ENCODE measurements at places on chromosomes 2 and 18.

DNA sequence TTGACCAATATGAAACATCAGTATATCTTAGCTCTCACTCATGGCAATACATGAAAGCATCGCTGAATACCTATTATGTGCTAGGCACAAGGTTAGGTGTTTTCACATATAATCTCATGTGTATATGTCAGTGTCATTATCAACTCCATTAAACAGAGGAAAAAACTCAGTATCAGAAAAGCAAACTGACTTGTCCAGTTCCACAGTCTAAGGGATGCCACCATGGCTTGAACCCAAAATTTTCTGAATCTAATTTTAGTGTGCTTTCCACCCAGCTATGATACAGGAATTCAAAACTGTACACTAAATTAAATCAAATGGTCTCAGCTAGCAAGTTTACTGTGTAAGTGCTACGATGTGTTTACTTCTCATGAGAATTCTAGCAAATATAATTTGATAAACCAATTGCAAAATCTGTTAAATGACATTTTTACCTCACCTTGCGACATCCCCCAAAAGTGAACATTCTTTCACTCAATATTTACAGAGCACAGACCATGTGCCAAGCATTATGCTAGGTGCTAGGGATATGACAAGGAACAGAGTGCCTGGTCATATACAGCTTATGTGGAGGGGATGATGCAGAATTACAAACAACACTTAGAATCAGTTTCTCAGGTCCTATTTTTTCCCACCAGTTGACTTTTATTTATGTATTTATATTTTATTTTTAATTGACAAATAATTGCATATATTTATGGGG is 211.6 kb downstream of the PID1 start:
- DNase-seq: no peak

DNA sequence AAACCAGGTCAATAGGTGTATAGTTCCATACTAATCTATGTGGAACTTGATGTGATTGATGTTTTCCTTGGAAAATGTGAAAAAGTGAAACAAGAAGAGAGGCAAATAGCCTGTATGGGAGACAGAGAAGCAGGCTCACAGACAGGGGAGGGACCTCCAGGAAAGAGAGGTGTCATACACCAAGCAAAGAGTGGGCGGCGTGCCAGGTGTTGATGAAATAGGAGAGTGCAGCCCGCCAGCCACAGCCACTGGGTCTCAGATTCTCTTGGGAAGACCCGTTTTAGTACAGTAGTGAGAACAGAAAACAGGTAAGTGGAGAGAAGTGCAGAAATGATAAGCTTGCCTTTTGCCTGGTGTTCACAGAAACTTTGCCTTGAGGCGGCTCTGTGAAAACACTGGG is 301.9 kb downstream of the ZNF407 start:
- DNase-seq: no peak

GRCh38 chr2:68279691-68280090 is 27.4 kb upstream of the PPP3R1 start:
- DNase-seq: no peak

GRCh38 chr2:118122594-118123281 is 34.5 kb downstream of the INSIG2 start:
- DNase-seq: no peak

DNA sequence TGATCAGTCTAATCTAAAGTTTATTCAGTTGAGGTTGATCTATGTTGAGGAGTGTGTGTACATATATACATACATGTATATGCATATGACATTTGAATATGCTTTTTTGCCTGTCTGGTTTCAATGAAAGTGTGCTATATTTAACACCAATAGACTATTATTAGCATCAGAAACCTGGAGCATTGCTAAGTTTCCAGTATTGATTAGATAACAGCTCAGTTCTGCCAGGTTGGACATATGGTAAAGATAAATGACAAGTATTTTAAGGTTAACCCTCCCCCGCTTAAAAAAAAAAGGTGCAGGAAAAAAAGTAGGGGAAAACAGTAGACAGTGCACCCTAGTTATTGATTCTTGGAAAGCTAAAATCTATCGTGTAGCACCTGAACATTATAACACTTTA is 19.4 kb downstream of the CREB1 start:
- DNase-seq: no peak

- no peak for DNase-seq
Observed at GRCh38 chr2:9678544-9678943, 47.7 kb upstream of the YWHAQ start.

DNA sequence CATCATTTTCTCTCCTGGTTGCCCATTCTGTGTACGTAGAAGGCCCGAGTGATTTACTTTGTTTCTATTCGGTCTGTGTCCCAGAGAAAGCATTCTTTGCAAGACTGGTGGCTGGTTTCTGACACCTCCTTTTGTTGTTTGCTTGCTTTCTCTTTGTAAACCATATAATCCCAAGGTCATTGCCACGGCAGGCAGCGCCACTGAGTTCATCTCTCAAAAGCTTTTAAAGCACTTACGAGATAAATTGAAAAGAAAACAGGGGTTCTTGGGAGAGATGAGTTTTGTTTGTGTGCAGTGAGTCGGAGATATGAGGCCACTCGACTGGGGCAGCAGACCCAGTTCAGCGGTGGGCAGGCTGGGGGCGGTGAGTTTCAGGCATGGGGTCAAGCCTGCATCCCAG is 137.6 kb downstream of the NCK2 start:
- no peak for DNase-seq

GRCh38 chr2:168354499-168354898 is 101.6 kb upstream of the CERS6 start:
- DNase-seq: no peak

- DNase-seq: no peak
Observed at GRCh38 chr2:172116107-172116506, 13.4 kb upstream of the DLX2 start.

GRCh38 chr2:191748528-191749180 is 70.7 kb downstream of the NABP1 start:
- DNase-seq: no peak

GRCh38 chr2:98871506-98871905 is 64.5 kb downstream of the CRACDL start:
- no peak for DNase-seq

- DNase-seq: no peak
Observed at GRCh38 chr2:188265315-188265714, 26.4 kb upstream of the GULP1 start.

- no peak for DNase-seq
Observed at GRCh38 chr2:18491577-18491976, 68.9 kb downstream of the RDH14 start.

DNA sequence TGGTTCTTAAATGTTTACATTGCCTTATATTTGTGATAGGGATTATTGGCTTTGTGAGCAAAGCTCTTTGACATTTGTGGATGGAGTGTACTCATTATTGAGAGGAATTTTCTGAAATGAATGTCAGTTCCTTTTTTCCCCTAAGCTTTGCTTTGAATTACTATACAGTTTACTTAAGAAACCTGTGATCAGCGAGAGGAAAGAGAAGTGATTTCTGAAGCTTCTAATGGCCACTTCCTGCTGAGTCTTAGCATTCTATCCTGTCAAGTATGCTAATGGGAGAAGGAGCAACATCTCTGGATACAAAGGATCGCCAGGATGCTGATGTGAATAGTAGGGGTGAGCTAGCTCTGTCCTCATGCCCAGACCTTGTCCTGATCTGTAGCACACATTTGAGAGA is 47.8 kb upstream of the MGAT5 start:
- DNase-seq: no peak

- DNase-seq: no peak
Observed at GRCh38 chr2:186709529-186710450, 15.9 kb downstream of the FAM171B start.

GRCh38 chr2:19256121-19256601 is 102.3 kb downstream of the OSR1 start:
- no peak for DNase-seq

GRCh38 chr2:16729335-16729734 is 63.7 kb upstream of the CYRIA start:
- no peak for DNase-seq

DNA sequence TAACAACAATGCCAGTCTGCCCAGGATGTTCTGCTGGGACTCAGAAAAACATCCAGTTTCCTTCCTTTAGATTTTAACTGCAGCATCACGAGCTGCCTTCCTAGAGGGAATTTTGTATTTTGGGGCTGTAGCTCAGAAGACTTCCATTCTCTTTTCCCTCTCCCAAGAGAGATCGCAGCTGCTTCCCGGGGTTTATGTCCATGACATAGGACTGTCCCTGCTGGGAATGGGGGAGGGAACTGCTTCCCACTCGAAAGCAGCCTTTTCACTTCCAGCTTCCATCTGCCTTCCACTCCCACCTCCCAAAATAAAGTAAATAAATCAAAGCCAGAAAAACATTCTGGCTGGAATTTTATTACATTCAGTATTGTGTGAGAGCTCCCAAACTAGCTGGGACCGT is 52.4 kb downstream of the LIMS1 start:
- DNase-seq: no peak

DNA sequence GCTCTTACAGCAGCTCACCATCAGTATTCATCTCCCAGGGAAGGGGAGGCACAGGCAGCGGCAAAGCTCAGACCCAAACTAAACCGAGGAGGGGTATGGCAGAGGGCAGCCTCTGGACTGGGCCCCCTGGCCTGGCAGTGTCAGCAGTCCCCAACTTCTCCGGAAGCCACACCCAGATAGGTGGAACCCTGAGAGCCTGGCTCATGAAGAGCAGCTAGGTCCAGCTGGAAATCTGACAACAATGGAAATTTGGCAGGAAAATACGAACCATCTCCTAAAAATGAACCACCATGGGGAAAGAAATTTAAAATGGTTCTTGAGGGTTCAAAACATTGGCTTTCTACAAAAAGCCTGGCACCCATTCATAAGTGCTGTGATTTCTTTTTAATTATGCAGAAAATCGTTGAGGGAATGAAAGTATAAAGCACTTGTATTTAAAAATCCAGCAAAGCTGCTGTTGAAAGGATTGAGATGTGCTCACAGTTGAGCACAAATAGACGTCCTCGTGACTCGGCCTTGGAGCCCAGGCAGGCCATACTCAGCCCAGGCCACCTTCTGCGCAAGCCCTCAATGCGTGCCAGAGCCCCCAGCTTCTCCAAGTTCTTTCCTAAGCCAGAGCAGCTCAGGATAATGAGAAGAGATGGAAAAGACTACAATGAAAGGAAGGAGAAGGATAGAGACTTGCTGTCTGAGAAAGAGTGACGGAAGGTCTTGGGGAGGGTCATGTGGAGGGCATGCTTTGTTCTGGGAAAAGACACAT is 93.0 kb downstream of the COL6A3 start:
- DNase-seq: no peak

GRCh38 chr18:35680139-35680551 is 98.6 kb downstream of the GALNT1 start:
- DNase-seq: no peak

DNA sequence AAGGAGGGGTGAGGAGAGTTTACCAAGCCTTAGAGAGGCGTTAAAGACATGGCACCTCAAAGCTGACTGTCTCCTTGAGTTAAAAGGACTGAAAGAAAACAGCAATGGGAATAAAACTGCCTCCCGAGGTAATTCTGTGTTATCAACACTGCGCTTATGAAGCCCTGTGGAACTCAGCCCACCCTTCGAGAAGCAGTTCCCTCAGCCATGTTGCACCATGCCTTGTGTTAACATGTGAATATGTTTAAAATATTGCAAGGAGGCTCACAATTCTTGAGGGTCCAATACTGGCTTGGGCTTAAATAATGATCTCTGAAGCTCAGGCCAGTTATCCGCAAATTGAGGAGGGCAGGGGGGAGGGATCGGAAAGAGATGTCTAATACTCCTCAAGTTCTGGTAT is 14.7 kb downstream of the KLF7 start:
- no peak for DNase-seq

DNA sequence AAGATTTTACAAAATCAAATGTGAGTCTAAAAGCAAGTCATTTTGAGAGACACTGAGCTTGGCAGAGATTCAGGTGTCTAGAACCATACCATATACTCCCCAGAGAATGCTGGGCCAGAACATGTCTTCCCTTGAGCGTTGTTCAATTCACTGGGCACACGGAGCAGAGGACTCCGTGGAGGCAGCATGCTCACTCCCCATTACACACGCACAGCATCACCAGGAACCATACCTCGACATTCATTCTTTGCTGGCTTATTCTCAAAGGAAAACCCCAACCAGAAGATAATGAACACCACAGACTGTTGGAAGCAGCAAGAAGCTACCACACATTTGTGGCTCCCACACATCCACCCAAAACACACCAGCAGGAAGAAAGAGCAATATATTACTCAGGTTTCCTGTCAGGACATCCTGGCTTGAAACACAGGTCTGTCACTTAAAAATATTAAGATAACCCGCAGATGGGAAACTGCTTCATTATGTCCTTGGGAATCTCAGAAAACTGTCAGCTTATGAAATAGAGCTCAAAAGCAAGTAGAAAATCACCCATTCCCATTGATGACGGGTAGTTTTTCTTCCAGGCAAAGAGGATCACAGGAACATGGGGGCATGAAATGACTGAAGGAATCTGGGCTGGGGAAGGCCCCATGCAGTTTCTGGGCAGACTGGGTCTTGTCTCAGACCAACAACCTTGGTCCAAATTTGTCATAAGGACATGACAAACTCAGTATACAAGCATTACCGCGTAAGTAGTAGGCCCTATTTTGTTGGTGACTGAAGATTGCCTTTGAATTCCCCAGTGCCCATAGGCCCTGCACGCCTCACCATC is 46.4 kb downstream of the PCBP1 start:
- peak; percentile 14 for DNase-seq

DNA sequence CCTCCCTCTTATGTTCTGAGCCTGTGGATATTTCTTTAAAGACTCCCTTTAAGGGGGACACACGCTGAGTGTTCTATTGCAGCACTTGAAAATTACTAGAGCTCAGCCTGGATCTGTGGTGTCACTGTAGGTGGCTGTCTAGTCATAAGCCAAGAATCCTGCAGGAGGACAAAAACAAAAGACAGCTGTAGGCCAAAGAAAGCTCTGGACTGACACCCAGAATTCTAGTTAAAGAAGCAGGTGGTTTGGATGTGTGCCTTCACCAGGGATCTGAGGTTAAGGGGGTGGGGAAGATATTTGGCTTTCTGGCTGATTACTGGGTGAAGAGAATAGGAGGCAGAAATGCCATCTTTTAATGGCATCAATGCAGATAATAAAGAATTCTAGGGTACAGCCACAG is 842.5 kb upstream of the NXPH2 start:
- no peak for DNase-seq

DNA sequence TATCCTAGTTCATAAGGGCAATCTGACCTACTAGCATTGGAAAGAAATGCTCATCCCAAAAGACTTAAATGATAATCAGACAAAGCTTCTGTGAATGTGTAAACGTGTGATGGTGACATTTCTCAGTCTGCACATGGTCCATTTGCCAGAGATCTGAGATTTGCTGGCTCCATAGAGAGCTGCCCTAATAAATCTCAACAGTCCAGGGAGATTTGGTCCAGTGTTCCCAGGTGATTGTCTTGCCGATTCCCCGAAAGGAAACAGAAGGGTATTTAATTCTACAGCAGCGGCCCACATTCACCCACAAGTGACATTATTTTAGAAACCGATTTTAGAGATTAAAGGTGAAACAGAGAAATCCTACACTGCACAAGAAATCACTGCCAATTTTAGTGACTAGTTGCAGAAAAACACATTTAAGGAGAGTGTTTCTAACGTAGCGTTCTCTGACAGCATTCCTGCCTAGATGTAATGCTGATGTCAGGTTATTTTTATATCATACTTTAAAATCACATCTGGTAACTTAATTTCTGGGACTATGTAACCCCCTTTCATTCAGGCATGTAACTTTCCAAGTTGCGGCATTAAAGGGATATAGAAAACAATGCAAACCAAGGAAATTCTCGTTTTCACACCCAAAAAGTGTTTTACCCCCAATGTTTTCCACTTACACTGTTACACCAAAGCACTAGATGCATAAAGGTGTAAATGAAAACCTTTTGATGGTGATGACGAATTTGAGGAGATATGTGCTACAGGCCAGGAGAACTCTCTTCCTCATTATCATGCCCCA is 231.9 kb upstream of the FN1 start:
- no peak for DNase-seq

Data from activated gamma-delta T cell treated with anti-CD3 and anti-CD28 coated beads, Interleukin-2, amount 50 U/mL, for 16 hours (primary cell).